Stimulated activated CD4-positive, alpha-beta T cell treated with anti-CD3 and anti-CD28 coated beads, TNF-alpha, amount 100 ng/mL, for 4 hours (primary cell): ENCODE measurements at places on chromosomes 1 and 21.

GRCh38 chr1:60331647-60332046 is 258.1 kb upstream of the C1orf87 start:
- DNase-seq = no peak

- DNase-seq = no peak
Measured at GRCh38 chr1:43590388-43590925, 59.5 kb upstream of the KDM4A start.

GRCh38 chr1:234737967-234738314 is 128.0 kb upstream of the IRF2BP2 start:
- no peak for DNase-seq

GRCh38 chr1:165854101-165854845 is 26.9 kb downstream of the UCK2 start:
- DNase-seq = no peak

GRCh38 chr1:3789421-3790300 is 6.6 kb downstream of the LRRC47 start:
- DNase-seq = no peak

DNA sequence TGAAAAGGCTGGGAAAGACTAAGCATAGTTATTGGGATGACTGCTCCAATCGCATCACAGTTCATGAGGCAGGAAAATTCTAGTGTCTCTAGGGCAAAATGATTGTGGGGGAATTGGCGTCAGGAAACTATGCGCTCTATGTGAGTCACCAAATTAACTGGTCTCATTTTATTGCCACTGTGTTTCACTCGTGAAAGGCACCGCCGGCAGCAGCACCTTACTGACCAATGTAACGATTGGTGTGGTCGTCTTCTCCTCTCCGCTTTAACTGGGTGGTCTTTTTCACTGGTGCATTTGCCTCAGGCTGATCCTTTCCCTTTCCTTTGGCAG is 83.5 kb downstream of the SPAG17 start:
- no peak for DNase-seq

DNA sequence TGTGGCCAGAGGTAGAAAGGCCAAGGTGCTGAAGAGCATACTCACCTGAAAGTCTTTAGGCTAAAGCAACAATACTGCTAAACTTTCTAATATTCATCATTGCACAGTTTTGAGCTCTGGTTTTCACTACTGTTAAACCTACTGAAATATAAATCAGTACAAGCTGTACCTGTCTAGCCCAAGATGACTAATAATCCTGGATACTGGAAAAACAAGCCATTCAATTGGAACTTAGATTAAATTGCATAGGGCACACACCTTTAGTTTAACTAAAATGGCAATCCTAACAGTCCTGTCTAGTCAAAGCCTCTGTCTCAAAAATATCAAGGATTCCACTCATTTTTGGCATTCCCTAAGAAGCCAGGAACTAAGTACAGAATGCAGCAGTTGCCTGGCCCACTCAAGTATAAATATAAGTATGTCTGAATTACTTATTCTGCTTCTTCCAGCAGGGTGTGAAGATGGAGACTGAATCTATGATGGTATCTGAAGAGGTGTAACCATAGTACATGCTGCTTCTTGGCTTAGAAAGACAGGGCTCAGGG is 3.1 kb downstream of the CHML start:
- no peak for DNase-seq
